DMS79 treated with DMSO at 0.1 percent for 48 hours (cell line): ENCODE measurements at places on chromosomes 3 and 15.

DNA sequence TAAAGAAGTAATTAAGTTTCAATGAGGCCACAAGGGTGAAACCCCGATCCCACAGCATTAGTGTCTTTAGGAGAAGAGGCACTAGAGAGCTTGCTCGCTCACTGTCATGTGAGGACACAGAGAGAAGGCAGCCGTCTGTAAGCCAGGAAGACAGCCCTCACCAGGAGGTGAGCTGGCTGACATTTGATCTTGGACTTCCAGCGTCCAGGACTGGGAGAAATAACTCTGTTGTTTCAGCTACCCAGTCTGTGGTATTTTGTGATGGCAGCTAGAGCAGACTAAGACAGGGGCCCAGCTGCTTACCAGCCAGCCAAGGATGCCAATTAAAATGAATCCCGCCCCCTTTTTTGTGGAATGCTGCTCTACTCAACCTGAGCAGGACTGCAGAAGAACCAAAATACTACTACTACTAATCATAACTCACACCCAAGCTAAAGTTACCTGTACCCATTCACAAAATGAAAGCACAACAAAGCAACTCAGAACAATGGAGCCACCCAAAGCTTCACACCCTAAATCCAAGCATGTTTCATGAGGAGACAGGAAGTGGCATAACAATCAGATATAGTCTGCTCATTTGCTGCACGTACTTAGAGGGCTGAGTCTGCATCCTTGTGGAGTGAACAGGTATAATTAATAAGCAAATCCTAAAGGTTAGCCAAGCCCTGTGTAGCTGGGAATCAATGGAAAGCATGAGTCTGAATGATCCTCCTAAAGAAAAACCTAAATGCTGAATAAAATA is 35.6 kb upstream of the RHCG start:
- DNase-seq, result no peak

GRCh38 chr15:84035399-84035766 is 200.2 kb upstream of the GOLGA6L4 start:
- DNase-seq, result no peak

DNA sequence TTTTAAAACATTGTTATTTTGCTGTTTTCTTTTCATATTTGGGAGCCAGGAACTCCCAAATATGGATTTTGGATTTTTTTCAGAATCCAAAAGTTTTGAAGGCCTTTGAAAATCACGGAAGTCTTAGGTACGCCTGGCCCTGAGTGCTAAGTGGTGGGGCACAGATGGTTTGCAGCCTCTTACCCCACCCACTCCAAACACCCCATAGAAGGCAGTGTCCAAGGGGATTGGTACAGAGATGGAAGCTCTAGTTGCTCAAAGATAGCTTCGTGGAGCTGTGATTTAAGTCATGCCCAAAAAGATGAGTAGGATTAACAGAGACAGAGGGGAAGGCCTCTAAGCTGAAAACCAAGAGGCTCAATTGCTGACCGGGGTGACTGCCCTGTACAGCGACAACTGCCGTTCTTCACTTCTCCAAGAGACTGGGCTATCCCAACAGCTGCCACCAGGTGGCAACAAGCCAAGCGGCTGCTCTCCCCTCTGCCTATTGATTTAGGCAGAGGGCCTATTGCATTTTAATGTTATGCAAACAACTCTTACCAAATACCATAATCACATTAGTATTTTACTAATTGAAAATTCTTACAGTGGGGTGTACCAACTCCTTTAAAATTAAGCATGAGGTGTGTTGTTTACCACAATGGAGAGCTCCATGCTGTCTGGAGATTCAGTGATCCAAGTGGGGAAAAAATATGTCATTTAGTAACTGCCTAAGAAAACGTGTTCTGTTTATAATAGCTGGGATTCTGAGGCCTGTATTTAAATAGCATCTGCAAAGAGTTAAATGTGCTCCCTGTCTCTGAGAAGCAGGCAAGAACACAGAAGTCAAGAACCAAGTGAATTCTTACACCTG is 64.0 kb upstream of the C15orf61 start:
- peak; percentile 16 for DNase-seq

- no peak for DNase-seq
Measured at GRCh38 chr3:182668541-182668940, 124.8 kb upstream of the ATP11B start.

GRCh38 chr3:25820816-25821486 is 31.1 kb downstream of the OXSM start:
- no peak for DNase-seq

DNA sequence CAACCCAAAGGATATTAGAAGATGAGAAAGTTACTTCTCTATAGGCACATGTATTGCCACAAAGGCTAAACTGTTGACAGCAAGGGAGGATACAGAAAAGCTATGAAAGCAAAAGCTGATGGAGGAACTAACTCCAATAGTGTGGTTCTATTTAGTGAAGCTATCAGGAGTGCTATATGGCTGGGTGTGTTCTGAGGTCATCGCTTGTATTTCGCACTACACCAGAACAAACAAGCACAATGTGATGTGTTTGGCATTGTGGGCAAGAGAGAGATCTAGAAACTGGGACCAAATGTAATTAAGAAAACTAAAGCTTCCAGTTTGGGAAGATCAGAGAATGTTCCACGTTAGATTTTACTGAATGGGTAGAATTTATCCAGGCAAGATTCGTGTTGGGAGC is 220.4 kb upstream of the UMPS start:
- DNase-seq, result no peak

DNA sequence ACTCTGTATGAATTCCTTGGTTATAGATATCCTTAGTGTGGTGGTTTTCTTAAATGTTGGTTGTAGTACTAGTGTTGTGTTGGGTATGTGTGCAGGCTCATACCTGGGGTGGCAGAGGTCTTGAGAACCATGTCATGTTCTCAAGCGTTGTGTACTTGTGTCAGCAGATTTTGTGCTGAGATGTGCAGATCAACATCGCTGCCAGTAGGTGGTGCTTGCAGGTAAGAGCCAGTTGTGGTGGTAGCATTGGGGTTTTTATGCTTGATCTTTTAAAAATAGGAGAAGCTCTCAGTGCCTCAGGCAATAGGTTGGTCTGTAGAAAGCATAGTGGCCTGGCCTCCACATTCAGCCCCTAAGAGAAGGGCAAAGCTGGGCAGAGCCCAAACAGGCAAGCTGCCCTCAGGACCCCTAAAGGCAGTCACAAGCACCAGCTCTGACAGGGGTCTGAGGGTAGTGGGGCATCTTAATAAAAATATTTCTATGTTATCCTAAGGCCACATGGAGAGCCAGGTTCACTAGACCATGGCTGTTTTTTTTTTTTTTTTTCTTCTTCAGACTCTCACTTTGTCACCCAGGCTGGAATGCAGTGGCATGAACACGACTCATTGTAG is 164.0 kb downstream of the IL20RB start:
- no peak for DNase-seq
